ENCODE measurements at places on chromosomes 5 and 9.
A peak's percentile ranks its signal among the peaks of the same experiment; 100 is the strongest.

GRCh38 chr5:175557778-175558177 is 79.4 kb downstream of the SFXN1 start:
- no peak for DNase-seq

DNA sequence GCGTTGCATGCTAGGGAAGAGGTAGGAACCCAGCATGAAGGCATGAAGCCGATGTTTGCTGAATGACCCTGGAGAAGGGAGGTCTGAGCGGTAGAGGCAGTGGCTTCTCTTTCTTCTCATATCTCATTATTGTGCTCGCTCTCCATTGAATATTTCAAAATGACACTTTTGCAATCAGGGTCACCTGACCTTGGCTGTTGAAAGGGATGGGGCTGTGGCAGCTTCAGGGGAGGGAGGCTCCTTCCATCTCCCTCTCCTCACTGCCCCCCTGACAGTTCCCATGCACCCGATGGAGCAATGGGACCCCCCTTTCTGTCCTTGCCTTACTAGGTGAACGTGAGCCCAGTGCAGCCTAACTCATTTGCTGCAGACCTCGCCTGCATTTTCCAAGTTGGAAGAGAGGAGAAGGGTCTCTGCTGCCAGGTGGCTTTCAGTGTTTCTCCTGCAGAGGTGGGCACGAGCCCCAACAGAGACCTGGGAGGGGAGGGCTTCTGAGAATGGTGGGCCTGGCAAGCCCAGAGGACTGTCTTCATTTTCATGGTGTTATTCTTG is 17.9 kb downstream of the STC2 start:
- DNase-seq: no peak

- DNase-seq: no peak
These were observed 263.6 kb upstream of the PTGER4 start for GRCh38 chr5:40416098-40416497.

DNA sequence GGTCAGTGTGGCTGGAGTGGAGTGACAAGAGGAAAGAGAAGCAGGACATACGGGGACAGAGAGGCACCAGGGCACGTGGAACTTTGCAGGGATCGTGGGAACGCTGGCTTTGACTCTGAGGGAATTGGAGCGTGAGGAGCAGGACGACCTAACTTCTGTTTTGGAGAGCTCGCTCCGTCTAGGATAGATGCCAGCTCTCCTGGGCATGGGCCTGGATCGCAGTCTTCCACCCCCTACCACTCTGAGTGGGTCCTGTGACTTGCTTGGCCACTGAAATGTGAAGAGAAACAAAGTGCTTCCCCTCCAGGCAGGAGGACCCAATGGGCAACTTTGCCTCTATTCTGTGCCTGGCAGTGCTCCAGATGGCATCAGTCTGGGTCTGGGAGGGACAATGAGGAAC is 8.7 kb upstream of the SH3PXD2B start:
- DNase-seq: no peak

- DNase-seq: no peak
These were observed 41.6 kb downstream of the ADAMTS12 start for GRCh38 chr5:33850100-33850594.

DNA sequence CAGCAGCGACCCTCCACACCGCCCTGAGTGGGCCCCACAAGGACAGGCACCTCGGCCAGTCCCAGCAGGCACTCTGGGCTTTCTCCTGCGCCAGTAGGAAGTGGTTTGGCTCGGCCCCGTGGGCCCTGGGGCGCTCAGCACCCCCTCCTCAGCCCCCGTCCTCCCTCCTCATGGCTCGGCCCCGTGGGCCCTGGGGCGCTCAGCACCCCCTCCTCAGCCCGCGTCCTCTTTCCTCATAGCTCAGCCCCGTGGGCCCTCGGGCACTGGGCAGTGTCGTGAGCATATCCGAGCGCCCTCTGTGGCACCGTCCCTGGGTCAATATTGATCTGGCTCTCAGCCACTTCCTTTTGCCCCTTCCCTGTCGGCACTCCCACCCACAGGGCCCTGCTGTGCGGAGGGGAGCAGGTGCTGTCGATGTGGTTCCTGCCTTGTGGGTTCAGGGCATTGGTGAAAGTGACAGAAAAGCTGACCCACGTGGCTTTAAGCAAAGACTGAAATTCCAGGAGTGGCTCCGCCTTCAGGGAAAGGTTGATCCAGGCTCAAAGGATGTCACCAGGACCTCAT is 5.5 kb upstream of the SCGB3A1 start:
- no peak for DNase-seq

DNA sequence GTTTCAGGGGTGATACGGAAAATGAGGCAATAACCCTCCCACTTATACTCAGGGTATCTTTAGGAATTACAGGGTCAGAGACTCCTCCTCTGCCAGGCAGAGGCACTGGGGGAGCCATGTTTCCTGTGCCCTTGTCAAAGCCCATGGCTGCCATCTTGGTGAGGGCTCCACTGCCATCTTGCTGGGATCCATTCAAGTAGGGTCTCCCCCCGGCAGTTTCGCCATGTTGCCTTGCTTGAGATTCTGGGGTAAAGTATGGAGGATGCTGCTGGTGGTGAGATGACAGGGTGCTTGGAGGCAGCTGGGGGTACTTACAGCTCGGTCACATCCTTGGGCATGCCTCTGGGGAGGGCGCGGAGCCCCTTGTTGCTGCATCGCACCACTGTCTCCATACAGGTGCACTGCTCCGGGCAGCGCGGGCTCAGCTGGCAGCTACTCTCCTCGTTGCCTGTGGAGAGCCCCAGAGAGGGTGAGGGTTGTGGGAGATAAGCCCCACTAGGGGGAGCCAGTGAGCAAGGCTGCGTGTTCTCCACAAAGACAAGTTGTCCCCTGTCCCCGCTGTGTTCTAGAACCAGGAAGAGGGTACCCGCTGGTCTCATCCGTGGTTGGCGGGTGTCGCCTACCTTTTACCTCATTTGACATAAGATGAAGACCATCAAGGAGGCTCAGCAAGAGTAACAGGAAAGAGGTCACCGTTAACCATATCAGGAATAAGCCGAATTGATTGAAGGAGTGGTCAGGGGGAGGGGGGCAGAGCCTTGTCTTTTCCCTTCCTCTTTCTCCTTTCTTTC is 169.0 kb upstream of the PANK3 start:
- DNase-seq: peak; percentile 19

DNA sequence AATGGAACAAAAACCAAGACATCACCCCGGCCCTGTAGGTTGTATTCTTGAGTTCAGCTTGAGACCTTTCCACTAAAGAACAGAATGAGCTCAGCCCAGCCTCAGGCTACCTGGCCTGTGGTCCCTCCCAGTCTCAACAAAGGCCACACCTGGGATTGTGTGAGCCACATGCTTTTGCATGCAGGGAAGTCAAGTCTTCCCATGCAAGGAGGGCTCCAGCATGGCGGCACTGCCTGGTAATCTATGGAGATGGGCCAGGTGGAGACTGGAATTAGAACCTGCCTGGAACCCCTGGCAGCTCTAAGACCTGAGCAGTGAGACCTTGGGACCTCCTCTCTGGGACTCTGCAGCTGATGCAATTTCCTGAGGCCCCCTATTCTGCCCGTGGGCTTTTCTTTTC is 49.4 kb upstream of the OTULINL start:
- DNase-seq: no peak

DNA sequence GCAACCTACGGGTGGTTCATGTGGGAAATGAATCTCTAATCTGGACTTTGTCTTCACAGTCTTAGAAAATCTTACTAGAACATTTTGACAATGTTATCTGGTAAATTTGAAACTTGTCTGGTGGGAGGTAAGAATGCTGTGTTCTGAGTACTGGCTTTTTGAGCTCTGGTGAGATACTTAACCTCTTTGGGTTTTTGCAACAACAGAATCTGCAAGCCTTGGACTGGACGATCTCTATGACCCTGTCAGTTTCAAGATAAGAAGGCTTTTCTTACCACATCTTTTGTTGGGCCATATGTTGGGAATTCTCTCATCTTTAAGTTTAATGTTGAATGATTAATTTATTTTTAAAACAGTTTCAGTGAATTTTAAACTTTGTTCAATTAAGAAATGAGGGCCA is 112.9 kb downstream of the GOLPH3 start:
- no peak for DNase-seq

DNA sequence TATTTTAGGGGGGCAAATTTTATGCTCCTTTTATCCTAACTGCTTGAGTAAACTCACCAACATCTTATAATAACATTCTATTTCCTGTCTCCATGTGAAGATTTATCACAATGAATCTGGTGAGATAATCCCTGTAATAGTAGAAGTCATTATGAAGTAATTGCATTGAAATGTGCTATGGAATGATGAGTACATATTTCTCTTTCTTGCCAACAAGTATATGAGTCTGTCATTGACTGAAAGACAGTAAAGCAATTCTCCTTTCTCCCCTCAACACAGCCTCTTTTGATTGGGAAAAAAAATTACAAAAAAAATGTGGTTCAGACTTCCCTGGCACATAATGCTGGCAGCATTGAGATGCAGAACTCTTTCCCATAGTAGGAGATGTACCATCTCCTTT is 459.2 kb upstream of the RGMB start:
- DNase-seq: peak; percentile 100

- DNase-seq: no peak
These were observed 4.3 kb downstream of the EEIG1 start for GRCh38 chr9:127976498-127976897.

DNA sequence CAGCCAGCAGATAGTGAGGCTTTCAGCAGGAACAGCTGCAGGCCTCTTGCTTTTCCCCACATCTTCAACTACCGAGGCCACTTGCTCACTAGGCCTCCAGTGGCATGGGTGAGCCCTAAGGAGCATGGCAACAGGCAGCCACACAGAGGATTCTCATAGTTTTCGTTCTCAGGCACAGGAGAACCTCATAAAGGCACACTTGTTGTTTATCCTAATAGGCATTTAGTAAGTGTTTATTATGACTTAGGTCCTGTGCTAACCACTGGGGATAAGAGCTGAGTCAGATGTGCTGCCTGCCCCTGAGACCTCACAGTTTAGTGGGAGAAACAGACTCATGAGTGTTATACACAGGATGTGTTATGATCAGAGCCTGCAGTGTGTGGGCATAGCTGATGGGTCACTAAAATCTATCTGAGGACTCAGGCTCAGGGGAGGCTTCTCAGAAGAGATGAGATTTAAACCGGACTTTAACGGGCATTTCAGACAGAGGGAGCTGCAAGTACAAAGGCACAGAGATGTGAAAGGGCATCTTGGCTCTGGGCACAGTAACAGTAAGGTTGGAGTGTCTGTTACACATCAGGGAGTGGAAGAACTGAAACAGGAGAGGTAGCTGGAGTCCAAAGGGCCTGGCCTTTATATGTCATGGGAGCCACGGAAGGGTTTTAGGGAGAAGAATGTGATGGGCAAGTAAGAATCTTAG is 21.0 kb upstream of the HEMGN start:
- peak; percentile 52 for DNase-seq

DNA sequence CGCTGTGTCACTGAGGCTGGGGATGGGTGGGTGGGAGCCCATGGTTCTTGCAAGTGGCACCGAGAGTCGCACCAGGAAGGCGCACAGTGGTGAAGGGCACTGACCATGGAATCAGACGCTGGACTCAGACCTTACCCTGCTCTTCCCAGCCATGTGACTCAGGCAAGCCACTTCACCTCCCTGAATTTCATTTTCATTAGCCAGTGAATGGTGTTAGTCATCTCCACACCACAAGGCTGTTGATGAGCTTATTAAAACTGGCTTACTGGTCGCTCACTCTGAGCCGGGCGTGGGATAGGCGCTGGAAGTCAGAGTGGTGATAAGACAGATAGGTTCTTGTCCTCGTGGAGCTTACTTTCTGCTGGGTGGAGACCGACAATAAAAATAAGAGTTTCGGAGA is 25.1 kb downstream of the FGF18 start:
- DNase-seq: peak; percentile 79

- no peak for DNase-seq
These were observed 49.1 kb upstream of the RNU6ATAC start for GRCh38 chr9:134213508-134213850.

- no peak for DNase-seq
These were observed 1.6 kb downstream of the GM2A start for GRCh38 chr5:151254556-151254955.

GRCh38 chr5:82278711-82279370 is 687 bp upstream of the RPS23 start:
- no peak for DNase-seq

GRCh38 chr5:159877016-159877415 is 39.3 kb upstream of the ADRA1B start:
- DNase-seq: no peak

GRCh38 chr9:138071292-138071691 is 193.7 kb downstream of the CACNA1B start:
- no peak for DNase-seq

DNA sequence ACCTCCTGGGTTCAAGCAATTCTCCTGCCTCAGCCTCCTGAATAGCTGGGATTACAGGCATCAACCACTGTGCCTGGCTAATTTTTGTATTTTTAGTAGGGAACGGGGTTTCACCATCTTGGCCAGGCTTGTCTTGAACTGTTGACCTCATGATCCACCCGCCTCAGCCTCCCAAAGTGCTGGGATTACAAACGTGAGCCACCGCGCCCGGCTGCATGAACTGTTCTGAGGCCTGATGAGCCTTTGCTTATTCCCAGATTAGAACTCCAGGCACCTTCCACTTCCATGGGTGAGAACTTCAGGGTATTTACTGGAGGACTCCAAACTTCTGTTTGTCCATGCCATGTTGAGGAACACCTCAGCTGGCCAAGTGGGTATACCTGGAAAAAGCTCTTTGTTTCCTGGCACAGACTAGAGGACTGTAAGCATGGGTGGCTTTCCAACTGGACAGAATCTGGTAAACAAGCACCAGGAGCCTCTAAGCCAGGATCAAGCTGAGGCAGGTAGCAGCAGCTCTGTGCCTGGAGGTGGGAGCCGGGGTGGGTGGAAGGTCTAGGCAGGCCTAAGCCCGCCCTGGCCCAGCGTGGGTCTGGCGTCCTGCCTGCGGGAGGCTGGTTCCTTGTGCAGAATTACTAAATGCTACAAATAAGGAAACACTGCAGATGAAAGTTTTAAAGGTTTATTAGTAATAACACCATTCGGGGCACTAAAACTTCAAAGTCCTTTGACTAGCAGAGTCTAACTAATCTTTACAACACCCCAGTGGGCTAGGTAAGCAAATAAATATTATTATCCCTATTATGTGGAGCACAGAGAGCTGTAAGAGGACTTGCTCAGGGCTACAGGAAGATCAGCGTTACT is 78.4 kb downstream of the SEMA5A start:
- DNase-seq: no peak

GRCh38 chr9:137545123-137545522 is 5.1 kb downstream of the PNPLA7 start:
- DNase-seq: no peak

DNA sequence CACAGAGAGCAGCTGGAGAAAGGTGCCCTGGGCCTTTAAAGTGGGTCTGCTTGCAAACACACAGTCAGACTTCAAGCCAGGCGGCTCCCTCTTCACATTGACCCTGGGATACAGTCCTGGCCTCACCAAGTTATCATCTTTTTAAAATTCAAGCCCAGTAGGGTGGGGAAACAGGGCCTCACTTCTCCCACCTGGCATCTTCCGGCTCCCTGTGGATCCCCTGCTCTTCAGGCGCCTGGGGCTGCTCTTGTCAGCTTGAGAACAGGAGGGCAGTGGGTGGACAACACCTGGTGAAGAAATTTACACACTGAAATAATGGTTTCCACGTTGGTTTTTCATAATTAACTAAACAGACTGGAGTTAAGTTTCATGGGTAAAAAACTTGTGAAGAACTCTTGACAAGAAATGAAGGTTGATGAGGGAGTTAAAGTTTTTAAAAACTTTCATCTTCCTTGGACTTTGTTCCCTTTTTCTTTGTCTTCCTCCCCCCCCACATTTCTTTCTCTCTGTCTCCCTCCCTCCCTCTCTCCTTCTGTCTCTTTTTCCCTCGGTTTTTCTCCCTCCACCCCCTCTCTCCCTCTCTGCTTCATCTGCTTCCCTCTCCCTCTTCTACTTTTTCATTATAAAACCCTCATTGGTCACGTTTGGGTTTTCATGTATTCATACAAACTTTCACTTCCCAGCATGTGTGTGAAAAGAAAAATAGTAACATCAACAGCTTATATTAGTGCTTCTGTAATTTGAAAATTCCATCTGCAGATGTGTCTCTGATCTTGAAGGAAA is 219.6 kb downstream of the DMRT2 start:
- no peak for DNase-seq
